Activated T-helper 1 cell treated with Interleukin-2 at 50 U/mL for 16 hours (primary cell): ENCODE measurements at places on chromosomes 1 and 21.

DNA sequence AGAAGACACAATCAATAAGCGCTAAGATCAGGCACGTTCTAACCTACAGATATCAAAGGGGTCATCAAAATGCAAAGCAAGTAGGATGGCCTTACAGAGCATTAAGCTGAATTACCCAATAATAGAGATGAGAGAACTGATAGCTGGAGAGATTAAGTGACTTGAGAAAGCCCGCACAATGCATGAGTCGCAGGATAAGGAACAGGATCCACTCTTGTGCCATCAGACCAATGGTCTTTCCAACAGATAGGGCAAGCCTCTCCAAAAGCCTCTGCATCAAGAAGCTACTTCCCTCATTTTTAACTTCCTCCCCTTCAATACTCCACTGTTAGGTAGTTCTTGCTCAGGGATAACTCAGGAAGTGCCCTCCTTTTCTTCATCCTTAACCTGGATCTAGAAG, 2.6 kb downstream of the CHML start:
- no peak for DNase-seq

- DNase-seq = no peak
Measured at GRCh38 chr1:53657531-53657805, 81.5 kb downstream of the GLIS1 start.

DNA sequence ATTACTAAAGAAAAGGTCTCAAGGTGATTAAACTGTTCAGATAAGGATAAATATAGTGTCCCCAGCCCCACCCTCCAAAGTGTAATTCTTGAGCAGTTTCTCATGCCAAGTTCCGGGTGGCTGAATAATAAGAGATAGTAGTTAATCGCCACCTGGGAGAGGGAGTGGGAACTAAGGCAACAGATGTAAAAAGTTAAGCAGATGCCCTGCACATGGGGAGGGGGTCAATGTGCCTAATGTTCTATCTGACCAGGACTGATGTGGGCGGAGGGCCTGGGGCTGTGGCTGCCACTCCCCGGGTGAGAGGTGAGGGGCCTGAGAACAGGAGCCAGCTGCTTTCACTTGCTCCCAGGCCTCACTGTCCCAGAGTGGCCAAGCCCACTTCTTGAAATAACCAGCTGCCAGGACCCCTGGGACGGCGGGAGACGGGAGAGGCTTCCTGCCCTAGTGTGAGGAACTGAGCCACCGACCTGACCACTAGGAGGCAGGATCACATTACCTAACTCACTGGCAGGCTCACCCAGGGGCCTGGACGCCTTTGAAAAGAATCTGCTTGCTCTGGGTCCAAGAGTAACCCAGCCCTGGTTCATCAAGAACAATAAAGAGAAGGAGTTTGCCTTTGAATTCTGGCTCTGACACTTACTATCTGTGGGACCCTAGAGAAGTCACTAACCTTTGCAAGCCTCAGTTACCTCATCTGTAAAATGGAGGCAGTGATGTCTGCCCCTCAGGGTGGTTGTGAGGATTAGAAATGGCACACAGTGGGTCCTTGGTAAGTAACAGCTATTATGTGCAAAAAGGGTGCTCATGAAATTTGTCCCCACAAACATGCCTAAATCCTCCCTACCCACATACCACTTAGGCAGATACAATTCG, 179.2 kb downstream of the ATG4C start:
- no peak for DNase-seq

DNA sequence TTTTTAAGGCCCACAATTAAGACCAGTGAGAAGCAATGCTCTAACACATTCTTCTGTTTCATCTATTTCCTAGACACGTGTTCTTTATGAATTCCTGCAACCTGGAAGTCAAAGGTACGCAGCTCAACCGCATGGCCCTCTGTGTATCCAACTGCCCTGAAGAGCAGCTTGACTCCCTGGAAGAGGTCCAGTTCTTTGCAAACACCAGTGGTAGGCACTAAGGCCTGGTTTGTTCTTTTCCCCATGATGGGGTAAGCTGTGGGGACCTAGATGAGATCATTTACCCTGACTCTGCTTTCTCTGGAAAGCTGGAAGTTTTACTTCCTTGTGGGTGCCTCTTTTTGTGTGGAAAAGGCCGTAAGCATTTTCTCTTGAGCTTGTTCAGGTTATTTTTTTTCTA, 7.3 kb downstream of the SLC44A3 start:
- DNase-seq = no peak

DNA sequence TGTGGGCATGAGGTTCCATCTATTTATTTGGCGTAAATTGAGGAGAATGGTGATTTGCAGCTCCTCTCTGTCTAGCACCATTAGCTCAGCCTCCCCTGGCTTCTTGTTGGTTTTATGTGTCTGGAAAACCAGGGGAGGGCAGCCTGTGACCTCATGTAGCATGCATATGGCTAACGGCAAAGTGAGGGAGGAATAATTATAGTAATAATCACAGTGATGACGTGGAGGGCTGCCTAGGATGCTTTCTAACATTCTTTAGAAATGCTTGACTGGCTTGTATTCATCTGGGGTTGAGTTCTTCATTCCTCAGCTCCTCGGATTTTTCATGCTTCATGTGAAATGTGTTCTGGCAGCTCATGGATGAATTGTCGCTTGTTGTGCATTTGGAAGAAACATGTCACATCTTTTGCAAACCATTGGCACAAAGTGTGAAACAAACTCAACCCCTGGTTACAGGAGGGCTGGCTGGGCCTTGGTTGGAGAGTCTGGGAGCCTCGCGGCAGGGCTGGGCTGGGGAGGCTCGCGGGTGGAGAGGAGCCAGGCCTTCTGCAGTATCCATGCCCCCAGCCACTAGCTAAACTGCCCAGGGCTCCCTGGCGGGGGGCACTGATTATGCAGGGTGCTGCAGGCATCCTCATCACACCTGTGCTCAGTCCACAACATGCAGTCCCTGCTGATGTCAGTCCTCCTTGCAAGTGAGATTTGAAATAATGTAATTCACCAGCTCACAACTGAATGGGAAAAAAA, 149.6 kb downstream of the DISC1 start:
- no peak for DNase-seq

DNA sequence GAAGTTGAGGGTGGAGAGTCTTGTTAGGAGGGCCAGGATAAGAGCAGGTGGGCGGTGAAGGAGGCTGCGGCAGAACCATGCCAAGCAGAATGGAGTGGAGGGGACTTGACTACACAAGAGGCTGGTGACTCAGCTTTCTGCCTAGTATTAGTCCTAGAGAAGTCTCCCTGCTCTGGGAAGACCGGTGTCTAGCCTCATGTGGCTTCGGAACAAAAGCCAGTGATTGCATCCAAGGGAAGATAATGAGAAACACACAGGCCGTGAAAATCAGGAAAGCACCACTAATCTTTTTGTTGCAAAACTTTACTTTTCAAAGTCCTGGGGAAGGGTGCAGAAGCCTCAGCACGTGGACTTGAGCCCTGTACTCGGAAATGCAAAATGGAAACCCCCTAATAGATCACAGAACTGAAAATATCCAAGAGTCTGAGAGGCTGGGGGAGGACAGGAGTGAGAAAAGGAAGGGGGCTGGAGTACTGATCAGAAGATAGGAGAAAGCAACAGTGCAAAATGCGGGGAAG, 31.4 kb downstream of the DDR2 start:
- no peak for DNase-seq

DNA sequence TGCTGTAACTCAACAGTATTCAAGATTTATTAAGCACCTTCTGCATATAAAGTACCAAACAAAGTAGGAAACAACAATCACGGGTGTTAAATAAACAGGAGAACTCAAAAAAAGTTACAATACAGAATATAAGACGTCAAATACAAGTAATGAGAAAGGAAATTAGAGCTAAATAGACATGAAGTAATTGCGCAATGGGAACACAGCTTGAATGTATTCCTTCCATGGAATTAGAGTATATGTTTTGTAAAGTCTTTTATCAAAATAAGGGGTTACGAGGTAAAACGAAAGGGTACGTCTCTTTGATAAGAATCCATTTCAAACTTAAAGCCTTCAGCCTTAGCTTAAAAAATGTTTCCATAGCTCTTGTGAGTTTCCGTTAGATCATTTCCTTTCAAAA, 109.1 kb downstream of the SPATA6 start:
- DNase-seq = no peak

DNA sequence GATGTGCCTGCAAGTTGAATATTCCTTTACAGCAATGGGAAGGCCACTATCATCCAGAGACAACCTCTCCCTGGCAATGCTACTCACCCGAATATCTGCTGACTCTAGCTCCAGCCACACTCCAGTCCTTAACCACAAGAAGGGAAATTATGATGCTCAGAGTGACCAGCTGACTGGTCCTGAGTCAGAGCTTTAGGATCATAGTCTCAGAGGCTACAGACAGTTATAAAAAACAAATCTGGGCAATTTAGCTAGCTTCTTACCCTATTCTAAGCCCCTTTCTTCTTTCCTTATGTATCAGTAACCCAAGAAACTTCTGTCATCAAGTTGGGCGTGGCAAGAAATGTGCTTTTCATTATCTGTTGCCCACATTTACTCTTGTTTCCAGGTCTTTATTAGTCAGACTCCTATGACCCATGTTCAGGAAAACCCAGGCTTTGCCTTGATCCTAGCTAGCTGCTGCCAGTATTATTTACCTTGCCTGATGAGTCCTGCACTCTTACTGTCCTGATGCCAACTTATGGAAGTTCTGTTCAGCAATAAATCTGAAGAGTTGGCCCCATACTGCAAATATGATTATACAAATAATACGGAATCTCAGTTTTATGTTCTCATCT, 207.0 kb downstream of the TTLL7 start:
- DNase-seq = no peak

GRCh38 chr1:84827976-84828375, 65.0 kb downstream of the LPAR3 start:
- DNase-seq = no peak

DNA sequence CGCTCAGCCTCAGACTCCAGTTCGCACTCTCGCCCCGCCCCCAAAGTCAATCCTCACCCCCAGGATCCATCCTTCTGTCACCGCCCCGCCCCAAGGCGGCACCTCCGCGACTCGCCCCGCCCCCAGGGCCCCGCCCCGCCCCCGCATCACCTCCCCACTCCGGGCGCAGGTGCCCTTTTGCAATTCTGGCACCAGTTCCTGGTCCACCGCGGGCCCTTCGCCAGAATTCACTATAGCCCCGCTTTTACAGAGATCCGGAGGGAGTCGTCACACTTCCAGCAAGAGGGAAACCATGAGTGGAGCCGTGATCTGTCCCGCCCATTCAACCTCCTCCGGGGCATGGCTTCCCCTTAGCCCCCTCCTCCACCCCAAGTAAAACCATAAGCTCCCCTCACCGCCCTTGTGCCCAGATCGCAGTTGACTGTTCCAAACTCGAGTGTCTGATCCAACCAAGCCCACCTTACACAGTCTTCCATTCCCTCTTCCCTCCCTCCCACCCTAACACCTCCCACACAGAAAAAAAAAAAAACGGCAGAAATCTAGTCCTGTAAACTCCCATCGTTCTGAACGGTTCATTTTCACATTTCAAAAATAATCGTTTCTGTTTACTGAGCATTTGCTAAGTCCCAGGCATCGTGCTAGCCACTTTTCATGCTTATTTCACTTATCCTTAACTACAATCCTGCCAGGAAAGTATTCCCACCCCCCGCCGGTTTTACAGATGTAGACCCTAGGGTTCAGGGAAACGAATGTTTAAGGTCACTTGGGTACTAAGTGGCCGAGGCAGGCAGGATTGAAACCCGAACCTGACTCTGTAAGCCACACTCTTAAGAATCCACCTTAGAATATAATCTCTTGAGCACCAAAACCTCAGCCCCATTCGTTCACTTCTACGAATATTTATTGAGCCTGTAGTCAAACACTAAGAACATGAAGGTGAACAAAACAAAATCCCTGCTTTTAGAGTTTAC, 1.3 kb upstream of the DNAJC16 start:
- no peak for DNase-seq

DNA sequence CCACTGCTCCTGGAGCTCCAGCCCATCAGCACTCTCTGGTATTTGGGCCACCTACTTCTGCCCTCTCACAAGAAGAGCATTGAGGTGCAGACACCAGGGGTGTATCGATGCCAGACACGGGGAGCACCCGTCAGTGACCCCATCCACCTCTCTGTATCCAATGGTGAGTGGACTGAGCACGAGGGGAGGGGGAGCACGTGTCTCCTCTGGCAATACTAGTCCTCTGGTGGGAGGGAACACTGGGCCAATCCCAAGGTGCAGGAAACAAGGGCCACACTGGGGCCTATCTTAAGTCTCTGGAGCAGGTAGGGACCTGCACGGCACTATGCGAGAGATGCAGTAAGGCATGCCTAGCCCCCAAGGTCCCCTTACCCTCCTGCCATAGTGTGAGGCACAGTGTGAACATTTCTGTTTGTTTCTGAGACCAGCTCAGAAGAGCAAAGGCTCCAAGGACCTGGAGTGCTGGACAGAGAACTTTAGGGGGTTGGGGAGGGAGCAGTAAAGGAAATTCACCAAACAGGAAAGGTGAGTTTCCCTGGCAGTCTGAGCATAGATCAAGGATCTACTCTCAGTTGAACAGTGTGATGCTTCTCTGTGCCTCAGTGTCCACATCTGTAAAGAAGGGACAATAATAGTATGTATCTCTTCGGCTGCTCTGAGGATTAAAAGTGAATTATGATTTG, 2.3 kb downstream of the FCRLB start:
- no peak for DNase-seq

DNA sequence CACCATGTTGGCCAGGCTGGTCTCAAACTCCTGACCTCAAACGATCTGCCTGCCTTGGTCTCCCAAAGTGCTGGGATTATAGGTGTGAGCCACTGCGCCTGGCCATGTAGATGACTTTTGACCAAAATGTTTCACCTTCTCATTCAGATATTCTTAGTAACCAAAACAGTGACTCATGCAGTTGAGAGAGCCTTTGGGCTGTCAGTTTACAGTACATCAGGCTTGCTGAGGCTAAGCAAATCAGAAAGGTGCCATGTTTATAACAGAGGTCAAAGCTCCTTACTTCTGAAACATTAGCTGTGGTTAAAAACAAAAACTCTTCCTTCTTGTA, 21.0 kb downstream of the CNIH4 start:
- DNase-seq = no peak

DNA sequence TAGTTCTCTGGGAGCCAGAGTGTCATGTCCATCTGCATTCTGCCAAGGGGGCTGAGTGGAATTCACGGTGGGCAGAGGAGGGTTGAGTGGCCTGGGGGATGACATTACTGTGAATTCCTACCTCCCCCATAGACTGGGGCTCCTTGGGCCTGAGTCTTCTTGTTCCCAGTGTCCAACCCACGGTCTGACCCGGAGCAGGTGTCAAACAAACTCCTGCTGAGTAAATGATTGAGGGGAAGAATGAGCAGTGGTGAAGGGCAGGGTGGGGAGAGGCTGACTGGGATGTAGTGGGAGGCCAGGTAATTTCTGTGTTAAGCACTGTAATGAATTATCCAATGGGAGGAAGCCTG, 597.6 kb downstream of the MATN1 start:
- no peak for DNase-seq

DNA sequence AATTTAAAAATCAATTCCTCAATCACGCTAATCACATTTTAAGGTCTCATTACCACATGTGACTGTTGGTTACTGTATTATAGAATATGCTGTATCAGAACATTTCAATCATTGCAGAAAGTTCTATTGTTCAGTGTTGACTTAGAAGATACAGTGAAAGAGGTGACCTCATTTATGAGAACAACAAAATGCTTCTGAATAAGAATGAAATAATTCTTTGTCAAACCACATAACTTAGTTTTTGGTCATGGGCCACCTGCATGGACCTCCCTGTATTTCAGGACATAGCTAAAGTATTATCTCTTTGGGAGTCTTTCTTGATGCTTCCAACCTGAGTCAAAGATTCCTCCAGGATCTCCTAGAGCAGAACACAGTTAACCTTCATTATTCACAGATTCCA, 22.3 kb downstream of the MFSD2A start:
- DNase-seq = no peak

GRCh38 chr1:183043872-183044854, 20.9 kb downstream of the LAMC1 start:
- no peak for DNase-seq
